ENCODE measurements at places on chromosomes 1 and 21.

GRCh38 chr1:193707271-193708021, 521.0 kb upstream of the B3GALT2 start:
- DNase-seq: no peak

DNA sequence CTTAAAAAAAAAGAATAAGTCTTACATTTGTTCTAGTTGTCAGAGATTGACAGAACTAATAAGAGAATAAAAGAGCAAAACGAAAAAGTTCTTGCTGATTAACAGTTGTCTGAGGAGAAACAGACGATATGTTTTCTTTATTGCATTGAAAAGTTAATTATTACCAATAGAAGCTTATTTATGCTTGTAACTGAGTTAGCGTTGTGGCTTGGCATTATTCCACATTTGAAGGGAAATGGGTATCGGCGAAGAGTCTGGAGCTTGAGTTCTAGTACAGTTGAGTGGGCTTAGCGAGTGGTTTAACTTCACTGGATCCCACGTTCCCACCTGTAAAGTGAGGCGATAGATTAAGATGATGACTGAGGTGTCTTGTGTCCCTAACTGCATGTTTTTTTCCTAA, 109.0 kb downstream of the SDCCAG8 start:
- no peak for DNase-seq

GRCh38 chr1:4532656-4533055, 121.8 kb upstream of the AJAP1 start:
- no peak for DNase-seq

DNA sequence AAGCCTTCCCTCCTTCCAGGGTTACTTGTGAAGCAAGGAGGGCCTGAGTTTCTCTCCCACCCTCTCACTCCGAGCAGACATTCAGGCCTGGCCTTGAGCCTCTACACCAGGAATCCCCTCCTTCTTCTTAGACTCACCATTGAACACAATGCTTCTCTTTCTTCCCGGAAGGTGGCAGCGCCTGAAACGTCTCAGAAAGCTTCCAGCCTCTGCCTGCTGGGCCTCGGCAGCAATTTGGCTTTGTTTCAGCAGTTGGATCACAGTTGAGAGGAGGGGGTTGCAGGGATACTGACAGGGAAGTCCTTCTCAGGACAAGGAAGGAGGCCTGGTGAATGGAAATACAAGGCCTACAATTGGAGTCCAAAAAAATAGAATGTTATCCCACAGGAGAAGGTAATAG, 6.3 kb downstream of the CLDN8 start:
- peak; percentile 24 for DNase-seq

DNA sequence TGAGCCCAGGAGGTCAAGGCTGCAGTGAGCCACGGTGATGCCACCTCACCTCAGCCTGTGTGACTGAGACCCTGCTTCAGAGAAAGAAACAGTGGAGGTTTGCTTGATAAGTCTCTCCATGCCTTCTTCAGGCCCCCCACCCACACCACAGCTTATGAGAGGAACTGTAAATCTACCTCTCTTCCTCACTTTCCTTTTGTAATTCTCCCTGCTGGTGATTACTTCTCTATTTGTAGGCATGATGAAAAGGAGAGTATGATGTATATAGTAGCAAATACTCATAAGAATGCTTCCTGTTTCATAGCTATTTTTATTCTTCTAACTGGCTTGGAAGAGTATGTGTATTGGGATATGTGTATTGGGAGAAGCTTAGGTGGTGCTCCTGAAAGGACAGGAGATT, 186.3 kb downstream of the VPS13D start:
- DNase-seq: no peak

GRCh38 chr1:244325056-244325758, 126.5 kb downstream of the ADSS2 start:
- no peak for DNase-seq

GRCh38 chr1:18032172-18032859, 75.3 kb upstream of the IGSF21 start:
- DNase-seq: no peak

All from GM23338 (cell line).